Skeletal muscle cell (primary cell): ENCODE measurements at places on chromosomes 5 and 9.

GRCh38 chr9:28927691-28928090 lies 1354.4 kb upstream of the C9orf72 start:
- no peak for DNase-seq

DNA sequence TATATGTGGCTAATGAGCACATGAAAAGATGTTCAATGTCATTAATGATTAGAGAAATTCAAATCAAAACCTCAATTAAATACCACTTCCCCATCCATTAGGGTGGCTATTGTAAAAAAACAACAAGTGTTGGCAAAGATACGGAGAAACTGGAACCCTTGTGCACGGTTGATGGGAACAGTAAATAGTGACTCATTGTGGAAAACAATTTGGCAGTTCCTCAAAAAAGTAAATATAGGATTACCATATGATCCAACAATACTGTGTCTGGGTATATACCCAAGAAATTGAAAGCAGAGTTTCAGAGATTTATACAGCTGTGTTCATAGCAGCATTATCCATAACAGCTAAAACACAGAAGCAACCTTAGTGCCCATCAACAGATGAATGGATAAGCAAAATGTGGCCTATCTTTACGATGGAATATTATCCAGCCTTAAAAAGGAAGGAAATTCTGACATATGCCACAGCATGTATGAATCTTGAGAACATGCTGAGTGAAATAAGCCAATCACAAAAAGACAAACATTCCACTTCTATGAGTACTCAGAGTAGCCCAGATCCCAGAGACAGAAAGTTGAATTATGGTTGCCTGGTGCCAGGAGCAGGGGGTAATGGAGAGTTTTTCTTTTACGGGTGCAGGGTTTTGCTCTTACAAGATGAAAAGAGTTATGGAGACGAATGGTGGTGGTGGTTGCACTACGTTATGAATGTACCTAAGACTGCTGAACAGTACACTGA lies 41.4 kb upstream of the LRRC14B start:
- no peak for DNase-seq

DNA sequence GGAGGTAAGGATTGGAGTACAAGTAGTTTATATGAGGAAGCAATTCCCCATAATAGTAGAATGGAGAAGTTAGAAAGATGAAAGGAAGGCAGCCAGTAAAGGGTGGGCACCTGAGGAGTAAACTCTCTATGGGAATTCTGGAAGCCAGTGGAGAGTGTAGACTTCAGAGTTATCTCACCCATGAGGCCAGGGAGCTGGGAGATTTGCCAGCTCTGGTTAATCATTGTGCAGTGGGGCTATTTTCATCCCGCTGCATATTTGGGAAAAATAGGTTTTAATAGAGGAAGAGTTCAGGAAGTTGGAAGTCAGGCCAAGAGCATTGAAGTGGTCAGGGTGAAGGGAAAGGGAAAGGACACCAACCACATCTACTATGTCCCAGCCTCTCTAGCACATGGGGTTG lies 242.3 kb upstream of the BRINP1 start:
- DNase-seq = no peak

GRCh38 chr5:170570476-170570875 lies 66.7 kb downstream of the KCNIP1 start:
- no peak for DNase-seq

DNA sequence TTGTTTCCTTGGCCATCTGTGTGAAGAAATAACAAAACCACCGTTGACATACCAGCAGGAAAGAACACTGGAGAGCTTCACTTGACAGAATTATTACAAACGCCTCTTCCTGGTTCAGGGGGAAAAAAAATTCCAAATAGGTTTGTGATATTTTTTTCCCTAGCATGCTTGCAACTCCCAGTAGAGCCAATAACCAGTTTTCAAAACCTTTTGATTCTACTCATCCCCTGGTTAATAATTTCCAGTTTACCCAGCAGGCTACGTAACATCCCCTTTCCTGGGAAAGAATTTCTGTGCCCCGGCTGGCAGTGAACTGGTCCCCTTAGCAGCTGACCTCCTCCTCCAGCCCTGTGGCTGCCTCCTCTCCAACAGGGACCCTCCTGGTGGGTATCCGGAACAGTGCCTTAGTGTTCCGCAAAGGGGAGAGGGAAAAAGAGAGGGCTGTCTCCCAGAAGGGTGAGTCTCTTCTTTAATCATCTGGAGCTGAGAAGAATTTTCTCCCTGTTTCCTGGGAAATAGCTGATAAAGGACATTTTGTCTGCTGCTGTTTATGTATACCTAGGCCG lies 72.8 kb upstream of the BOD1 start:
- no peak for DNase-seq

GRCh38 chr5:135007749-135008363 lies 26.2 kb downstream of the PITX1 start:
- DNase-seq = no peak

DNA sequence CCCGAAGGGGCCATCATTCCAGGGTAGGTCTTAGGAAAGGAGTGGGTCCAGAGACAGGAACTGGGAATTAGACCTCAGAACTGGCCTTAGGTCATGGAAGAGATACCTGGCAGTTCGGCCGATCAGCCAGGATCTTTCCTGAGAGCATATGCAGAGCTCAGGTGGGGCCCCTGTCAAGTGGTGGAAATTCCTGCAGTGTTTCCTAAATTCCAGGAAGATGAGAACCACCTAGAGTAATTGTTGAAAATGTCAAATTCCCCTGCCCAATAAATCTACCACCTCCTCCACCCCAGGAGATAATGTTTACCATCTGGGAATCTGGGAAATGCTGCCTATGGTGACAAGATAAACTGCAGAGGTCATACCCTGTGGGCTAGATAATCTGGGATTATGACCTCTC lies 14.6 kb downstream of the TMEM171 start:
- DNase-seq = no peak
